ENCODE measurements at places on chromosomes 3 and 15. TPM values are rescaled to one million over a fixed set of nuclear protein-coding genes. Genes with fewer than 3 reads are reported as not detected.

Gene ADAMTS7
- total RNA-seq = 1.6 TPM

Gene SLC27A2
- 0.13 TPM for total RNA-seq

Gene RBPMS2
- total RNA-seq = 0.11 TPM

Gene ZNF501
- 4.4 TPM for total RNA-seq

Gene MEGF11
- 0.03 TPM for total RNA-seq

Gene ATP10A
- 18.1 TPM for total RNA-seq

Gene KIF15
- 26.1 TPM for total RNA-seq

Gene ANKUB1
- 0.31 TPM for total RNA-seq

All from SJSA1 (cell line).